Vagina (tissue), 2 donors: ENCODE measurements at places on chromosomes 13 and 19.

DNA sequence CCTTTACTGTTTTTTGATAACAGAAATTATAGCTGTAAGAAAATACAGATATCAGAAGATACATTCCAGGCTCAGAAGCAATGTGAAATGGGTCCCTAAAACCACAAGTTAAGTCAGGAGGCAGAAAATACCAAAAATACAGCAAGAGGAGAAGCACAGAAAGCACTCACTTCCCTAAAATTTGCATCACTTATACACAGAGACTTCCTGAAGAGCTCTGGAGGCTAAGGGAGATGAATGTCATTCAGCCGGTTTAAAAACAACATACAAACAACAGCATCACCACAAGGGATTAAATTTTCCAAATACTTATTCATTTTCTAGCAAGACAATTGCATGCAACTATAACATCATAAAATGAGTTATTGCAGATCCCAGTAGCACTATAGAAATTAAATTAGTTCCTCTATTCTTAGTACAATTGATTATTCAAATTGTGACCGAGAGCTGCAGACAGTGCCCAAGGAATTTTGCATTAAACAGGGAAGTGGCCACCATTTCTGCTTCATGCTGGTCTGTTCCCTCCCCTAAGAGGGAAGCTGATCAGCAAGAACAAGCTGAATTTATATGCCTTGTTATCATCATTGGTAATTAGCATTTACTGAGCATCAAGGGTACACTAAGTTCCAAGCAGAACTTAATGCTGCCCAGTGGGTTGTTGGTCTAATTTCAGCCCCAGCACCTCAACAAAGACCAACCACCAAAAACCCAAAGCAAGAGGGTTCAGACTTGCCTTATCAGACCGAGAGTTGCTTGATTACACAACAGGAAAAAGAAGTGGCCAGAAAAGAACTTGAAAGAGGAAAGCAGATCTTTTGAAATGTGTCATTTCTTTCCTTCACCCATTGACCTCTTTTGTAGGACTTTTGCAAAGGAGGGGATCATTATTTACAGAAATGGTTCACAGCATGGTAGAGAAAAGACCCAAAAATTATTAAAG is 140.7 kb downstream of the KCTD12 start:
- DNase-seq: no peak

GRCh38 chr19:14674764-14675163 is at the start of gene ADGRE3:
Gene ADGRE3 (minus strand): TSS chr19:14674844. CDS start chr19:14674770, 74 bp downstream.
- no peak for DNase-seq

- no peak for DNase-seq
Observed at GRCh38 chr13:111177921-111178320, 62.8 kb downstream of the ARHGEF7 start.

DNA sequence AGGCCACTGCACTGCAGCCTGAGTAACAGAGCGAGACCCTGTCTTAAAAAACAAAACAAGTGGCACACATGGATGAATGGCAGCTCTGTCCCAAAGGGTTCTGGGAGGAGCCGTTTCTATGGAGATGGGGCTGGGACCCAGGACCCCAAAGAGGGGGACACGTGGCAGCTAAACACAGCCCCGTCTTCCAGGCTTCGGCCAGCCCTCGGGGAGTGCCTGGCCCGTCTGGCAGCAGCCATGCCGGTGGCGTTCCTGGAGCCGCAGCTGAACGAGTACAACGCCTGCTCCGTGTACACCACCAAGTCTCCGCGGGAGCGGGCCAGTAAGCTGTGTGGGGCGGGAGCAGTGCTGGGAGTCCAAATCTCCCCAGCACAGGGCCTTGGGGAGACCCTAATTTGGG is 82.4 kb downstream of the RYR1 start:
- DNase-seq: no peak

DNA sequence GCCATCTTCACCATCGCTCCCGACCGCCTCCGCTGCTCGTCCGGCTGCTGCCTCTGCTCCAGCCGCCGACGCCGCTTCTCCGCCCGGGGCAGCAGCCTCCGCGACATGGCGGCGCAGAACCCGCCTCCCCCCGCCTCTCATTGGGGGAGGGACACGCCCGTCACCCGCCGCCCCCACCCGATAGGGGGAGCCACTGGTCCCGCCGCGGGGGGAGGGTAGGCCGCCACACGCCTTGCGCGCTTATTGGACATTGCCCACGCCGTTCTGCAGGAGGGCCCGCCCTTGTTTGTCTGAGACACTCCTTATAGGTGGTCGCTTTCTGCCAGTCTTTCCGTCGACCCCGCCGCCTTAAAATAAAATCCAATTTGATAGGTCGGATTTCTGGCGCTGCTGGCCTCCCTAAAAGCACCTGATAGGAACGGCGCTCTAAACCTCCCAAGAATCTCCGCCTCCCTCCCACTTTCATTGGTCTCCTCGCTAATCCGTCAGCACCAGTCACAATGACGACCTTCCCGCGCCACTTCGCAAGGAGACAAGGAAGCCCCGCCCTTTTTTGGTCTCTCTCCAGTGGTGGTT is at the start of gene HNRNPL:
HNRNPL (minus strand) TSS at position 127 of the 576 bp plus-strand sequence; CDS start at position 107, 20 bp downstream.
- peak; percentile 100 for DNase-seq

DNA sequence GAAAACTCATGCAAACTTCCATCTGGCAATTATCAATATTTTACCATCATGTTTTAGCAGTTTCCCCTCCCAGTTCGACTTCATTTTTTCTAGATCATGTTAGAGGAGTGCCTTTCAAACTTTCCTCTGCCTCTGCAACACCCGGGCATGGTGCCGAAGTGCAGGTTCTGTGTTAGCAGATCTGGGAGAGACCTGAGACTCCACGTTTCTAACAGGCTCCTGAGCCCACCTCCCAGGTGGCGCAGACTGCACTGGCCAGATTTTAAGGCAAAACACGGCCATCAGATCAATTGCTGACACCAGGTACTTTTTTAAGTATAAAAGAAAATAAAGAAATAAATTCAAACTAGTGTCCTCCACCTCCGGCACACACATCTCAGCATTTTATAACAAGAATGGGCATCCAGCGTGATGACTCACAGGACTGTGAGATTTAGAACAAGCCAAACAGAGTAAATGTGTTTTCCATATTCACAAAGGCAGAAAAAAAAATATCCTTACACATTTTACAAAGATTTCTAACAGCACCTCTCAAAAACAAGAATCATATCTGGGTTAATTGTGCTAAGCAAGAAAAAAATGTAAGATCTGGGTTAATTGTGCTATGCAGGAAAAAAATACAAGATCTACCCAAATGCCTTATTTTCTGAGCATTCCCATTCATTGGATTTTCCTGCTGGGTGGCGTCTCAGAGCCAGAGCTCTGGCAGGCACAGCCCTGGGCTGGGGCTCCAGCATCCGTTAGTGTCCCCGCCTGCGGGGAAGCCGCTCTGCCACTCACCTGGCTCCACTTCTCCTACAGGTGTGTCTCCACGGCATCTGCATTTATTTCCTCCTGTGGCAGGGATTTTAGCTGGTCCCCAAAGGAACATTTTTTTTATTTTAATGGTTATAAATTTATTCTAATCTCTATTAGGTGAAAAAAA is 127.9 kb upstream of the SOX1 start:
- no peak for DNase-seq

DNA sequence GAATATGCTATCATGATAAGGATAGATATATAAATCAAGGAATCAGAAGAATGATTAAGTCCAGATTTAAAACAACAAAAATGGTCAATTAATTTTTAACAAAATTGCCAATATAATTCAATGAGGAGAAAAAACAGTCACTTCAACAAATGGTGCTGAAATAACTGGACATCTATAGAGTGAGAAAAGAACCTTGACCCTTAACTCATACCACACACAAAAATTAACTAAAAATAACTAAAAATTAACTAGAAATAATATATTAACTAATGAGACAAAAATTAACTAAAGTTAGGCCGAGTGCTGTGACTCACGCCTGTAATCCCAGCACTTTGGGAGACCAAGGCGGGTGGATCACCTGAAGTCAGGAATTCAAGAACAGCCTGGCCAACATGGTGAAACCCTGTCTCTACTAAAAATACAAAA is 9.5 kb downstream of the LGALS7 start:
- no peak for DNase-seq

- no peak for DNase-seq
Observed at GRCh38 chr19:6020166-6020882, 42.4 kb upstream of the RANBP3 start.

DNA sequence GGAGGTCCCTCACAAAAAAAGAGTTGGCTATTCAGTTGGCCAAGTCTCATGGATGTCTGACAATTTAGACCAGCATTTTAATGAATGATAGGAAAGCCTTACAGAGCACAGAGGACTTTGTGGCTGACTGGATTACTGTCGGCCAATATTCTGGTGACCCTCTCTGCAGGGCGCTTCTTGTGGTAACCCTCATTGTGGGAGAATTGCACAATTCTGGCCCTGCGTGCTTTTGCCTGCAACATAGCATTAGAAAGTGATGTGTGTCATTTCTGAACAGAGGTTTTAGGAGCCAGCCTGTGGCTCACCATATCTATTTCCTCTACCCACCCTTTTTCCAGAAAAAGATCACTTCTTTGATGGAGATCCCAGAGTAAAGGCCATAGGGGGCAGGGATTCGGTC is 71.4 kb downstream of the EFNB2 start:
- DNase-seq: no peak

GRCh38 chr19:33719366-33720154 is 77.1 kb upstream of the KCTD15 start:
- DNase-seq: no peak

DNA sequence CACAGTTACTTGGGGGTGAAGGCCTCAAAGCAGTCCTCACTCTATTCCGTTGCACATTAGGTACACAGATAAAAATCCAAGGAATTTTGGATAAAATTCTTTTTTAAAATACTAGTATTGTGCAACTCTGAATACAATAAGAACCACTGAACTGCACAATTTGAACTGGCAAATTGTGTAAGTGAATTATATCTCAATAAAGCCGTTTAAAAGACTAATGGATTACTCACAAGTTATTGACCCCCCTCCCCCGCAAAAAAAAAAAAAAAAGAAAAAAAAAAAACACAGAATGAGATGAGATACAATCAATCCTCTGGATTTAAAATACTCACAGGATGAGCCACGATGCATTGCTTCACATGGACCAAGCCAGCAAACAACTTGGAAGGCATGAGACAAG is 86.4 kb downstream of the CRYL1 start:
- no peak for DNase-seq

GRCh38 chr13:114047358-114047881 is 73.5 kb upstream of the C13orf46 start:
- no peak for DNase-seq

DNA sequence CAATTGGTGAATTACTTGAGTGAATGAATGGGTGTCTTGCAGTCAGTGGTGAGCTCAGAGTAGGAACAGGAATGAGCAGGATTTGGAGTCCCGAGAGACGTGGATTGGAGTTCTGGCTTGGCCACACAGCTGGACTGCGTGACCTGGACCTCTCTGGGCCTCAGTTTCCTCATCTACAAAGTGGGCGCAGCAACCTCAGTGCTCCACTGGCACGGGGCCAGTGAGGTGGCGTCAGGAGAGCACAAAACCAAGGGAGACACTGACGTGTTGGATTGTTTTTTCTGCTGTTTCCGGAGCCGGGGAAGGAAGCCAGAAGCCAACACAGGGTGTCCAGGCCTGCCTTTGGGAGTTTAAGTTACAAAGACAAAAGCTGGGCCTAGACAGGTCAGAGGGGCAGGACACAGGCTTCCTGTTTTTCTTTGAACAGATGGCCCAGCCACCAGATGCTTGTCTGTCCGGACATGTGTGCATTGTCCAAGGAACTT is 6.5 kb upstream of the DOCK6 start:
- no peak for DNase-seq

- no peak for DNase-seq
Observed at GRCh38 chr13:37615276-37615675, 16.7 kb upstream of the POSTN start.

- DNase-seq: no peak
Observed at GRCh38 chr13:99796175-99796819, 175.3 kb downstream of the ZIC5 start.

DNA sequence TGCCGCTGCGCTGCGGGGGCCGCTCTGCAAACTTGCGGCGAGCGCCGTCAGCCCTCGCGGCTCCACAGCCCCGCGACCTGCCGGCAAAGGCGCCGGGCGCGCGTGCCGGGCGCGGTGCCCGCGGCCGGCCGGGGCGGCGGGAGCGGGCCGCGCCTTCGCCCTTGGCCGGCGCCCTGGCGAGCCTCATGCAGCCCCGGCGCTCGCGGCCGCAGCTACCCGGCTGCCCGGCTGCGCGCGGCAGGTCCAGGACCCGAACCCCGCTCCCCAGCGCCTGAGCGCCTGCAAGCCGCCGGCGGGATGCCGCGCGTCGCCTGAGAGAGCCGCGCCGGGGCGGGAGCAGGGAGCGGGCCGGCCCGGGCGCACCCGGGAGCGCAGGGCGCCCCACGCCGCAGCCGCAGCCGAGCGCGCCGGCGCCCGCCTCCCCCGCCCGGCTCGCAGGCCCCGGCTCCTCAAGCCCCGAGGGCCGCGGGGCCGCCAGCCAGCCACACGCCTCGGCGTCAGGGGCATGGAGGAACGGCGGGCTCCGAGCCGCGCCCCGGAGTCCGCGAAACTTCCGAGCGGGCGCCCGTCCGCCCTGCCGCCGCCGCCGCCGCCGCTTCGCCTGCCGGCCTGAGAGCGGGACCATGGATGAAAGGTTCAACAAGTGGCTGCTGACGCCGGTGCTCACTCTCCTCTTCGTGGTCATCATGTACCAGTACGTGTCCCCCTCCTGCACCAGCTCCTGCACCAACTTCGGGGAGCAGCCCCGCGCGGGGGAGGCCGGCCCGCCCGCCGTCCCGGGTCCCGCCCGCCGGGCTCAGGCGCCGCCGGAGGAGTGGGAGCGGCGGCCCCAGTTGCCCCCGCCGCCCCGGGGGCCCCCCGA is 564 bp downstream of the HS6ST3 start:
- DNase-seq: no peak

DNA sequence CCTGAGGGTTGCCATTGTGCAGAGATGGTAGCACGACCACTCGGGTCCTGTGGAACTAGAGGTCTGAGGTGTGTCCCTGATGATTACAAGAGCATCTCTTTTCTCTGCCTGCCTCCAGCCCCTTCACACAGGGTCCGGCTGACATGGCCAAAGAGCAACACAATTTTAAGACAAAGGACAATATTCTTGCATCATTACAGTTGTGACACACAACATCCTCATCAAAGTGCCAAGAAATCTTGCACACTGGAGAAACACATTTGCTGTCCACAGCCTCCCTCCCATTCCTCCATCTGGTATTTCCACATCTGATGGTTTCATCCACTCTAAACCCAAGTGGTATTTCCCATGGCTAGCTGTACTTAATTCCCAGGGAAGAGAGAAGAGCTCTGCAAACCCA is 12.8 kb downstream of the COL4A1 start:
- DNase-seq: no peak

GRCh38 chr13:28282451-28282850 is 144.1 kb downstream of the PAN3 start:
- no peak for DNase-seq

GRCh38 chr19:3387645-3388589 is 21.5 kb downstream of the NFIC start:
- DNase-seq: no peak

GRCh38 chr19:4952945-4953344 is 16.0 kb upstream of the KDM4B start:
- no peak for DNase-seq

GRCh38 chr13:27917121-27917947 is 2.5 kb upstream of the PDX1 start:
- no peak for DNase-seq
